Fibroblast of skin of right quadriceps (primary cell): ENCODE measurements at places on chromosomes 16 and 17.

- DNase-seq, result no peak
These were observed 9.2 kb upstream of the P2RX5 start for GRCh38 chr17:3704931-3705717.

GRCh38 chr16:4803401-4803844, 990 bp upstream of the ROGDI start:
- peak; percentile 22 for DNase-seq

GRCh38 chr16:4376126-4376892, 4.7 kb downstream of the VASN start:
- no peak for DNase-seq

GRCh38 chr17:39402890-39403605, 1.6 kb upstream of the FBXL20 start:
- no peak for DNase-seq

DNA sequence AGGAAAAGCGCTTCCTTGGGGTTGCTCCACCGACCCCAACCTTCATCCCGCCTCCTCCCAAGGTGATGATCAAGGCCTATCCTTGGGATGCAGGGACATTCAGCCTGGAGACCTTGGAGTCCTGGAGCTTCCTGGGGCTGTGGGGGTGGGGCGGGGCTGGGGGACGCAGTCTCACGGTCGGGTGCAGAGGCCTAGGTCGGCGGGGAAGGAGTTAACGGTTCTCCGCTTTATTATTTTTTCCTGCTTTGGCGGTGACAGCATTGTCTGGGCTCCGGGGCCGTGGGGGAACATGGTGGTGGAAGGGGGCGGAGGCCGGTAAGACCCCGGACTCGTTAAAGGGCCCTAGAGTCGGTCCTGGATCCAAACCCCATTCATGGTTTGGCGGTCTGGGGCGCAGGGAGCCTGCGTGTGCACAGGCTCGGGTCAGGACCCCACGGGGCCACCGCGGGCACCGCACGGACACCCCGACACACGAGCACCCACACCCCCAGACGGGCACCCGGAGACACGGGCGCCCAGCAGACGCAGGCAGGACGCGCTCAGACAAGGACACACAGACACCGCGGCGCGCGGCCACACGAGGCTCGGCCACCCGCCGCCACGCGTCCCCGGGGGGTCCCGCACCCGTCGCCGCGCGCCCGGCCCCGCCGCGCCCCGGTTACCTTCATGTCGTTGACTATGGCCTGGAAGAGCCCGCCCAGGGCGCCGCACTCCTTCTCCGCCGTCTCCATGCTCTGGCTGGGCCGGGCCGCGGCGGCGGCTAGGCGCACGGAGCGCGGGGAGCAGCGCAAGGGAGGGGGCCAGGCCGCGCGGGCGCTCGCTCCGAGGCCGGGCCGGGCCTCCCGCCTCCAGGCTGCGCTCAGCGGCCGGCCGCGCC, 554 bp downstream of the MTSS2 start:
- no peak for DNase-seq

DNA sequence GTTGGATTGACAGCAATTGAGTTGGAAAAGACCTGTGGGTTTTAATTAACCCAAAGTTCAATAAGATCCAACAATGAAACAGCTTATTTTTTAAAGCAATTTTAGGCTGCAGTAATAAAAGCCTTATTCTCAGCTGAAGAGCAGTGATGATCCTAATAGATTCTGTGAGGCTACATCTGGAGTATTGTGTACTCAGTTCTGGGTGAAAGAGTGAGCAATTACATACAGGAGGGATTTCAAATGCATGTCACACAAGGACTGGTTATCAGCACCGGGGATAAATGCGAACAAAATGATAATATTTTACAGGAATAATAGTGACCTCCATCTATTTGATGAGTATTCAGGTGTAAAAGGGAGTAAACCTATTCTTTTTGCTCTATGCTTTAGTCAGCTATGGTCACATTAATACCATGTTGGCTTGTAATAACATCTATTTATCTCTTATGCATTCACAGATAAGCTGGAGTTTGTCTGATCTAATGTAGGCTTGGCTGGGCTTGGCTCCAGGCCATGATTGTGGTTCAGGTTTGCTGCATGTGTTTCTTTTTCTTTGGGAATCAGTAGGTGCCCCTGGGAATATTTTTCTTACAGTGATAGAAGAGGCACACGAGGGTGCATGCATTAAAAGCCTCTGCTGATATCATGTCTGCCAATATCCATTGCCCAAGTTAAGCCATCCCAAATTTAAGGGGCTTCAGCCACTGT, 22.2 kb upstream of the TOX3 start:
- DNase-seq, result no peak

GRCh38 chr17:77264617-77265230, 124.0 kb downstream of the SEC14L1 start:
- DNase-seq, result no peak

- no peak for DNase-seq
These were observed 15.4 kb upstream of the CALB2 start for GRCh38 chr16:71343078-71343477.

GRCh38 chr17:63699638-63700527, at the start of gene LIMD2:
TSS of gene LIMD2 (minus strand) at chr17:63700125. CDS start at chr17:63699298, 827 bp downstream.
- DNase-seq, result peak; percentile 66

DNA sequence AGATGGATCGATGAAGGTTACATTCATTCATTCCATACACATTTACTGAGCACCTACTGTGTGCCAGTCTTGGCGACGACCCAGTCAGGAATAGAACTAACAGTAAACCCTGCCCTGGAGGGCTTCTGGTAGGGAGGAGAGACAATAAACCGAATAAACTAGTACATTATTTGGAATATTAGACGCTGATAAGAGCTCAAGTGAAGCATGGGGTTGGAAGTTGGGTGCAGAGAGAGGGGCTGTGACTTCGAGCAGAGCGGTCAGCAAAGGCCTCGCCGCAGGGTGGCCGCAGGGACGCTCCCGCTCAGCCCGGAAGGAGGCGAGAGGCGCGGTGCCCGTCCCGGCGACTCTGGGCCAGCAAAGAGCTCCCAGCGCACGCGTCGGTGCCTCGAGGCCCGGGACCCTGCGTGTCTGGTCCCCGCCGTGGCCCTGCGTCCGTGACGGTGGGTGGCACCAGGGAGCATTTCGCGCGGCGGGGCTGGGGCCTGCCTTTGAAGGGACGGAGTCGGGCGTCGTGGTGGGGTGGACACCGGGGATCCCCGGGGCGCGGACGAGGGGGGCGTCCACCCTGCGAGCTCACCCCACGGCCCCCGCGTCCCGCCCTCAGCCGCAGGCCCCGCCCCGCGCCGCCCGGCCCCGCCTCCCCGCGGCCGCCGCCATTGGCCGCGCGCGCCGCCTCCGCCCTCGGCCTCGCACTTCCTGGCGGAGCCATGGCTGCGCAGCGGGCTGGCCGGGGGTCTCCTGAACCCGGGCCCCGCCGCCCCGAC, at the start of gene KLHL36:
TSS of gene KLHL36 (plus strand) at position 684 of the 767 bp plus-strand sequence. CDS start 2,357 bp downstream, outside the sequence.
- peak; percentile 26 for DNase-seq

DNA sequence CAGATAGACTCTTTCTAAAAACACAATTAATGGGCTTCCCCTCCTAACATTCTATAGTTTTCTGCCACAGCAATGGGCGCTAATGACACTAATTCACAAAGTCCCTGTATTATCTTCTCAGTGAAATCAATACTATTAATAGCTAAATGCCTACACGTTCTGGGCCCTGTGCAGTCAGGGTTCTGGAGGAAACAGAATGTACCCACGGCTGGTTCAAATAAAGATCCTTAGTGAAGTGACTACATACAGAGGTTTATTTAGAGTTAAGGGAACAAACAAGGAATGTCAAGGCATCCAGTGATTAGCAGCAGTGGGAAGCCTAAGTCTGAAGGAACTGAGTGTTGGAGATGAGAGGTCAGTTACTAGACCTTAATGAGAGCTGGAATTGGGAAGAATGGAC, 43.5 kb upstream of the MTMR4 start:
- DNase-seq, result no peak

DNA sequence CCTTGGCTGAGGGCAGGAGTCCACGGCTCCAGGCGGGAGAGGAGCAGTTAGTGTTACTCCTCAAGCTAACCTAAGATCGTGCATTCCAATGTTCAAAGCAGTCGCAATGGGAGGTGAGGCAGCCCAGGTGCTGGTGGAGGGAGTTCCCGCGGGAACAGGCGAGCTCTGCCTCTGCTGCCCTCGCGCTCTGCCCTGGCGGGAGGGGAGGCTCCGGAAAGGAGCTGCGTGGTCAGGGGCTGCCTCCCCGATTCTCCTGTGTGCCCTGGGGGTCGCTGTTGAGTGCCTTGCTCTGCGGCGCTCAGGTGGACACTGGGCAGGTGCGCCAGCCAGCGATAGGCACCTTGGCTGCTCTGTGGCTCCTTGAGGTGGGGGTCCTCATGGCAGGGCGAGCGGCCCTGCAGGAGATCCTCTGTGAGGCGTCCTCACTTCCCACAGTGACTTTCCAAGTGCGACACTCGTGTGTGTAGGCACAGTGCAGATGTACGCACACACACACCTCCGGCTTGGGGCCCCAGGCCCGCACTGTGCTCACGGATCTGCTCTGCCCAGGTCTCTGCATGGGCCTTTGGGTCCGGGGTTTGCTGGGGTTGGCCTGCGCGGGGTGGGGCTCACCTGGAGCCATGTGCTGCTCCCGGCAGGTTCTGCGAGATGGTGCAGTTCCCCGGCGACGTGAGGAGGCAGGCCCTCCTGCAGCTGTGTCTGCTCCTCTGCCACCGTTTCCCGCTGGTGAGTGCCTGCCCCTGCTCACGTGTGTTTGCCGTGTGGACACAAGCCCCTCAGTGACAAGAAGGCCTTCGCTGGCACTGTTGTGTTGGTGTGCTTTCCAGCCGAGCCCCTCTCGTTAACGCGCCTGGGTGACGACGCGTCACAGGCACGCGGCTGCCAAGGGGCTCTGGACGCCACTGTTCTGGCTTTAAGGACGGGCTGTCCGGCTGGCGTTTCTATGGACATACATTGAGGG, 97.9 kb upstream of the ZNF750 start:
- DNase-seq, result no peak

GRCh38 chr17:44006598-44007345, 2.4 kb downstream of the NAGS start:
- peak; percentile 96 for DNase-seq

DNA sequence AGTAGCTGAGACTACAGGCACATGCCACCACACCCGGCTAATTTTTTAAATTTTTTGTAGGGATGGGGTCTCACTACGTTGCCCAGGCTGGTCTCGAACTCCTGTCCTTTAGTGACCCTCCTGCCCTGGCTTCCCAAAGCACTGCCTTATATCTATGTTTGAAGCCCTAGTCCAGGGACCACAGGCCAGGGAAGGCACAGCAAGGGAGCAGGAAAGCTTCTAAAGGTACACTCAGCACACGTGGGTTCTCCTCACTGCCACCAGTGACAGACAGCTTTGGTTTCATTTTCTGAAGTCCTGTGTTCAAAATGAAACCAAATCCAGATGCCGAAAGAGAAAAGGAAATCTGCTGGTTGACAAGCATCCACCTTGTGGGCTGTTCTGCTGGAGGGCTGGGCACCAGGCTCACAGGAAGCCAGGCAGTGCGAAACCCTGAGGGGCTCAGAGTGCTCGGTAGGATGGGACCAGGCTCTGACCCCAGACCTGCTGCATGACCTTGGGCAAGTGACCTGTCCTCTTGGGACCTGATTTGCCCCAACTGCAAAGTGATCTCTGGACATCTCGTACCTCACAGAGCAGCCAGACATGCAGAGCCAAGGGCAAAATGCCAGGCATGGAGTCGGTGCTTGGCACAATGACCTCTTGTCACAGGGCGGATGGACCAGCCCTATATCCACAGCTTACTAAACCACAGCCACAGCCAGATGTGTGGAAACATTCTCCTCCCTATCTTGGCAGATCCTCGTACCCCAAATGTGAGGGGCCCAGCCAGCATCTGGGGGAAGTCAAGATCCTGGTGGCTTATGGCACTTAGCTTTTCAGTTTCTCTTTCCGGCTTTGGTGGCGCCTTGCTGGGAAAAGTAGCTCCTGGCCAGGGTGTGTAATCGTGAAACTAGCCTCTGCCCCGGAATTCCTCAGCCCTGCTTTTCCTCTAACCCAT, 2.8 kb upstream of the SOCS1 start:
- DNase-seq, result no peak

GRCh38 chr17:61799812-61800484, 63.4 kb downstream of the BRIP1 start:
- no peak for DNase-seq

DNA sequence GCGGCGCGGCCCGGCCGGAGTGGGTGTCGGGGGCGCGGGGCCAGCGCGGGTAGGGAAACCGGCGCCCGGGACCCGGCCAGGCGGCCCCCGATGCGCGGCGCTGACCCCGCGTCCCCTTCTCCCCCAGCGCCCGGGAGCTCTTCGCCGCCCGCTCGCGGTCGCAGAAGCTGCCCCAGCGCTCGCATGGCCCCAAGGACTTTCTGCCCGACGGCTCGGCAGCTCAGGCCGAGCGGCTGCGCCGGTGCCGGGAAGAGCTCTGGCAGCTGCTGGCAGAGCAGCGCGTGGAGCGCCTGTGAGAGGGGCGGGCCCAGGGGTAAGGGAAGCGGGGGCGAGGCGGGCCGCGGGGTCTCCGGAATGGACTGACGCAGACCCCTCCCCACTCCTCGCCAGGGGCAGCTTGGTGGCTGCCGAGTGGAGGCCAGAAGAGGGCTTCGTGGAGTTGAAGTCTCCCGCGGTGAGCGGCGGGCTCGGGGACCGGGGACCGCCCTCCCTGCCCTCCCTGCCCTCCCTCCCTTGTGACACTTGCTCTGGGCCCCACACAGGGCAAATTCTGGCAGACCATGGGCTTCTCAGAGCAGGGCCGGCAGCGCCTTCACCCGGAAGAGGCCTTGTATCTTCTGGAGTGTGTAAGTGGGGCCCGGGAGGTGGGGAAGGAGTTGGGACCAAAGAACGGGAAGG, 430 bp downstream of the TSEN54 start:
- DNase-seq, result no peak

DNA sequence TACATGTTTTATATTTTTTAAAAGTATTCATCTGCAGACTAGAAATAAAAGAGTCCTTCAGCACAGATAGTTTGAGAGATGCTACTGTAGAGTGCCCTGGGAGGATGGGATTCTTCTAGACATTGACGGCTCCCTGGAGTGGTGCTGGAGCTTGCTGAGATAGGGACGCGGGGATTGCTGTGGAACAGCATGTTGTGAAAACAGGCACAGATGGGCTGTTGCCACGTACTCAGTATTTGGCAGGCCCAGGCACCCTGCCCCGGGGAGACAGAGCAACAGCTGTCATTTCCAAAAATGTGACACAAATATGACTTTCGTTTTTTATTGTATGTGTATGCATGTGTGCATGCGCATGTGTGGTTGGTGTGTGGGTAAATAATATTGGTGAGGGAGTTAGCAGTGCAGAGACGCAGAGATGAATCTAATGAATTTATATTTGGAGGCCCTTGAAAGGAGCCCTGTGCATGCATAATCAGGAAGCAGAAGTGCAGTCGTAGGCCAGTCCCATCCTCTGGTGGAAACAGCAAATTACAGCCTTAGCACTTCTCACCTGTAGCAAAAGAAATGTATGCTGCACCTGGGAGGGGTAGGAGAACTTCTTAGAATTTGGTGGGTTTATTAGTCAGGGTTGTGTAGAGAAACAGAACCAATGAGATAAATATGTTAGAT, 6.2 kb upstream of the ABCA8 start:
- DNase-seq, result no peak

GRCh38 chr17:77444628-77444983, 303.8 kb downstream of the SEC14L1 start:
- DNase-seq, result no peak

- no peak for DNase-seq
These were observed 39.3 kb downstream of the TSC2 start for GRCh38 chr16:2086812-2087747.

- DNase-seq, result no peak
These were observed 3.8 kb downstream of the TRIM47 start for GRCh38 chr17:75874323-75875181.
